ENCODE measurements at places on chromosomes 3 and 15. TPM values are rescaled to one million over a fixed set of nuclear protein-coding genes. Genes with fewer than 3 reads are reported as not detected.
A peak's percentile ranks its signal among the peaks of the same experiment; 100 is the strongest.

DNA sequence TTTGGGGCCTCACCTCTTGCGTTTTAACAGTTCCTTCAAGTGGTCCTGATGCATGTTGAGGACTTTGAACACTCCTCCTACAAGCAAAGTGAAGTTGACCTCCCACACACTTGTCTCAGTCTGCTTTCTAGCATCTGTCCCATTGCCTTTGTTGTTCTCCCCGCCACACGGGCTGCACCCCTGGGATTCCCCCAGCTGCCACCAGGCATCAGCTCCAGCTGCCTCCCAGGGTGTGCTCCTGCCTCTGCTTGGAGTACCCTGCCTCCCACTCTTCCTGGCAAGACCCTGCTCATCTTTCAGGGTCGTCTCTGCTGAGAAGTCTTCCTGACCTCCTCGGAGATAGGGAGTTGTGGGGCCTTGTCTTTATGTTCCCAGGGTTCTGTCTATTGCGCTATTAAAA lies 52.2 kb downstream of the IGF1R start:
- DNase-seq, result no peak

DNA sequence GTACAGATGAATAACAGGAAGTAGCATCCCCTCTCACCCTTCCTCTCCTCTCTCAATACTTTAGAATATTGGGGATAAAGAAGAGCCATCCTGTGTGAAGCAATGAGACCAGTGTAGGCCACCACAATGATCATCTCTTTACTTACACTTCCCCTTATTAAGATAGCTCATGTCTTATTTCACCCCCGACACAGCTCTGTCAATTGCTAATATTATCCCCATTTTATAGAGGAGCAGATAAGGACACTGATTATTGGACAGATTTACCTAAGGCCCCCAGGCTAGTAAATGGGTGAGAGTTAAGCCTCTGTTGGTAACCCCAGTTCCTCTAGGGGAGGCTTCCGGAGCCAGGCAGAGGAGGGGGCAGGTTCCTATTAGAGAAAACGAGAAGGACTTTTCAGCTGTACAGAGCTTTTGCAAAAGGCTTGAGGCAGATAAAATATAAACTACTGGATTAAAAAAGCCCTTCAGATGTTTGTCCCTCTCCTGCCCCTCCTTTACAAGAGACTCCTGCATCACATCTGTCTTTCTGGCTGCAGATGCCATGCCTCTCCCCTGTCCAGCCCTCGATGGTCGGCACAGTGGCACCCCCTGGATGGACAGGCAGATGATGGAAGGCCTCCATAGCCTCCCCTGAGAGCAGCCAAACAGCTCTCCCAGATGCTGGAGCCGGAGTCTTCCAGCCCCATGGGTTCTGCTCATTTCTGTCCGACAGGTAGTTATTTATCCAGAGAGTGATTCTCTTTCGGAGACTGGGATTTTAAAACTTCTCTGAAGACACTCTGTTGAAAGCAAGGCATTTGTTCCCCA lies 49.4 kb upstream of the LCTL start:
- peak; percentile 29 for DNase-seq

The GATA2 gene
- total RNA-seq, result not detected

GRCh38 chr3:15941958-15942357 lies 144.2 kb upstream of the ANKRD28 start:
- DNase-seq, result no peak

DNA sequence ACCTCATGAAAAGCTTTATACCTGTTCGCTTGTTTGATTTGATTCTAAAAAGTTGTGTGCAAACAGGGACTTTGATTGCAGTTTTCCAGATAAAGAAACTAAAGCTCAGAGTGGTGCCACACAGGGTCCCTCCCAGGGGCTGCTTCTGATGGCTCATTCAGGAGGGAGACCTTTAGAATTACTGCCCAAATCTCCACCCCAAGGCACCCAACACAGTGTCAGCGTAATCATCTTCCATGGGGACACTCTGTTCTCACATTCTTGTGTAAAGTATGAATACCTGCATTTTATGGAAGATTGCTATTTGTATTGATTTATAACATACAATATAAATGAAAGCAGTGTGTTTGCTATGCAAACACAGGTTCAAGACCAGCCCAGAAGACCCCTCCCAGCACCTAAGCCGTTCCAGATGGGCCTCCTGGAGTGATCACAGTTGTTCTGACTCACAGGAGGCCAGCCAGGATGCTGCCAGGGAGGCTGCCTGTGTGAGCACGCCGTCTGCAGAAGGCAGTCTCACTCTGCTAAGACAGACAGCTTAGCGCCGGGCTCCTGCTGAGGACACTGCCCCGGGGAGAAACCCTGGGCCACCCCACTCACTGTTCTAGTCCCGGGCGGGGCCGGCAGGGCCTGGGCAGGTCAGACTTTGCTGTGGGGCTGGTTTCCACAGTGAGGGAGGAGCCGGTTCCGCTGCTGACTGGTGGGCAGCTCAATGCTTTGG lies 185.6 kb downstream of the FAM43A start:
- peak; percentile 40 for DNase-seq

DNA sequence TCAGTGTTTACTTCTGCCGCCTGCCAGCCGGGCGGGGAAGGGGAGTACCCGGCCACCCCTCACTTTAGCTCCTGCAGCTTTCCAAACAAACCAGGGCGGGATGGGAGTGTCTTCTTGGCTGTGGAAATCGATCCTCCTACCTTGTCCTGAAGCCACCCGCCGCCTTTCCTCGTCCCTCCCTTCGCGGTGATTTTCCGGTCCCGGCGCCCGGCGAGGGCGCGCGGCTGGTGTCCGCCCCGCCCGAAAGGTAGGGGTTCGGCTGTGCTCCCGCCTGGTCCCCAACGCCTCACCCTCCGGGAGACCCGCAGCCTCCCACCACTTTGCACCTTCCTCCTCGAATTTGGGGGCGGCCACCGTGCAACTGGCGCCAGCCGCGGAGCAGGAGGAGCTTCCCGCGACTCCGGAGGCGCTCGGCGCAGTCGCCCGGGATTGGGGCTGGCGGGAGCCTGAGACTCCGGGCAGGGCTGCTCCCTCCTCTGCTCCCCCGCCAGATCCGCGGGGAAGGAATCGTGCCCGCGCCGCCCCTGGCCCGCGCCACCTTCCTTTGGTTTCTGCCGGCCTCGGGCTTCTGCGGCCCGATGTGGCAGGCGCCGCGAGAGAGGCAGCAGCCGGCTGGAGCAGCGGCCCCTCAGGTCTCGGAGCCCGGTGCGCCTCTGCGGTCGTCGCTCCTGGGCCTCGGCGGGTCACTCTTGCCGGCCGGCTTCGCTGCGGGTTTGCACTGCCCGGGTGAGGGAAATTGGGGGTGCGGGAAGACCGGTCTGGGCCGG lies 30.7 kb upstream of the ST3GAL6 start:
- peak; percentile 6 for DNase-seq

DNA sequence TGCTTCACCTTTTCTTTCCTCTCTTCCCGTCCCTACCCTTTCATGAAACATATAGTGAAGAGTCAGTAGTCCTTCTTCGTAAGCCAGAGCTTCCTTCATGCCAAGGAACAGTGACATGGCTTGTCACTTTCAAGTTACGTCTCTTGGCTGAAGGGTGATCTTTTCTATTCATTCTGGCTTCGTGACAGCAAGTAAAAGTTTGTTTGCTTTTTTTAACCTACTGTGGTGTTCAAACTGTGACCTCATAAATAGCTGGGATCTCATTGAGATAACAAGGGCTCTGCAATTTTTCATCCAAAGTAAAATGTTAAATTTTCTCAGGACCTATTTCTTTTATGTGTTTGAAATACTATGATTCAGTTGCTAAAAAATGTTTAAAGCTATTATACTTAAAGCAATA lies 10.5 kb downstream of the CDIN1 start:
- no peak for DNase-seq

- DNase-seq, result peak; percentile 75
Observed at GRCh38 chr3:53748512-53749271, 97.5 kb downstream of the CHDH start.

DNA sequence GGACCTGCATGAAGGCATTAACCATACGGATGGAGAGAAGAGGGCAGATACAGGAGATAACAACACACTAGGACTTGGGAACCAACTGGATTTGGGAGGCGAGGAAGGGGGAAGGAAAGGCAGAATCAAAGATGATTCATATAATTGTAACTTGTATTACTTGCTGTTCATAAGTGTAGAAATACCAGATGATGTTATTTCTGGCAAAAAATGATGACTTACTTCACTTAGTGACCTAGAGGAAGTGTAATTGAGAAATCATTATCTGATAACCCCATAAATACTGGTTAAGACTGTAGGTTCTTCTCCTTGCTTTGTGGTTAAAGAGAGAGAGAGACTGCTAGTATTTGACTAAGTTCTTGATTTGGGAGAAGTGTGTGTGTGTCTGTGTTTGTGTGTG lies 50.5 kb upstream of the GK5 start:
- no peak for DNase-seq

DNA sequence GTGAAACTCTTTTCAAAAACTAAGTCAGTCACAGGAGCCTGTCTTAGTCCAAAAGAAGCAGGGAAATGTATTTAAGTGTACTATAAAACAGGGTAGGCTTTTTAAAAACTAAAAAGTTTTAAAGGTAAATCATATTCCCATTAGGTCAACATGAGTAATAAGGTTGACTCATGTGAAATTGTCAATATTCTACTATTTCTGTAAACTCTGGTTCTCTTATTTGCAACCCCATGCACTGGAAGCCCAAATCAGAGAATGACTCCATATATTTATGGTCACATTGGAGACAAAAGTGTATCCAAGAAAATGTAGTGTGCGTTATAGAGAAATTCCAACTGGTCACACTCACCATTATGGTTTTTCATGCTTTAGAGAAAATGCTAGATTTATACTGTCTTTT lies 600.3 kb upstream of the TGFBR2 start:
- no peak for DNase-seq

- peak; percentile 75 for DNase-seq
Observed at GRCh38 chr3:177197727-177198460, 612 bp upstream of the TBL1XR1 start.

GRCh38 chr3:101536266-101536665 lies 23.3 kb upstream of the SENP7 start:
- no peak for DNase-seq

The IL5RA gene
- 0.75 TPM for total RNA-seq

DNA sequence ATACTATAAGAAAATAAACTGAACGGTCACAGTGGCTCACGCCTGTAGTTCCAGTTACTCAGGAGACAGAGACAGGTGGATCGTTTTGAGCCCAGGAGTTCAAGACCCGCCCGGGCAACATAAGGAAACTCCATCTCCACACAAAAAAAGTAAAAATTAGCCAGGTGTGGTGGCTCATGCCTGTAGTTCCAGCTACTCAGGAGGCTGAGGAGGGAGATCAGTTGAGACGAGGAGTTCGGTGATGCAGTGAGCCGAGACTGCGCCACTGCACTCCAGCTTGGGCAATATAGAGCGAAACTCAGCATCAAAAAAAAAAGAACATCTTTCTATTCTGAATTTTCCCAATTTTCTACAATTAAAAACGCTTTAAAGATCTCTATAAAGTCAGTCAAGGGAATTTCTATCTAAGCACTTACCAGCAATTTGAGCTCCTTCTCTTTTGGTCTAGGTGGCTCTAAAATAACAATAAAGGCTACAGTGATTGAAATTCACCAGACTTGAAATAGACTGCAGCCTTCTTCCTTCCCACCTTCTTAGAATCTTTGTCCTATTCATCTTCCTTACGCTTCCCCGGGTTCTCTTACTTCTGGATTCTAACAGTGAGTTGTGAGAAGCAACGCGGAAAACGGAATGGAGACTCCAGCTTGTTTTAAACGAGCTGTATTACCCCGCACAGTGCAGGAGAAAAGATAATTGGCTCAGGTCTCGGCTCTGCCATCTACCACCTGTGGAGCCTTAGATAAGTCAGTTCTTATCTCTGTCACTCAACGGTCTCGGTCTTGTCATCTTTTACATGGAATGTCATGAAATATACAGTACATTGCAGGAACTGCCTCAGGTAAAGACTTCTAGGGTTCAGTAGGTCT lies 812 bp upstream of the SEC62 start:
- DNase-seq, result peak; percentile 50

The NR2F2 gene
- not detected for total RNA-seq

DNA sequence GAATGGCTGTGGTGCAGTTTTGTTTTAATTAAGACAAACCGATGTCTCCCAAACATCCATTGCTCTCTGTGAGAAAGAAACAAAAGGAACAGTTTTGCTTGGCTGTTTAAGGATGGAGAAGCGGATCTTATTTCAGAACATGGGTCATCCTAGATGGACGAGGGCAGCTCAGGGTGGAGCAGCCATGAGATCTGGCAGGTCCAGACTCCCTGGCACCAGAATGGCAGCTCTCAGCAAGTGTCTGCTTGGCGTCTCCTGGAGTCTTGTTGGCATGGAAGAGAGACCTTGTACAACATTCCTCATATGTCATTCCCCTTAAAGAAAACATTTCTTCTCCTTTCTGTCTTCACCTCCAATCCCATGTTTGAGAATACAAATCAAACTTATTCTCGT lies 93.8 kb downstream of the ADAMTSL3 start:
- DNase-seq, result no peak

DNA sequence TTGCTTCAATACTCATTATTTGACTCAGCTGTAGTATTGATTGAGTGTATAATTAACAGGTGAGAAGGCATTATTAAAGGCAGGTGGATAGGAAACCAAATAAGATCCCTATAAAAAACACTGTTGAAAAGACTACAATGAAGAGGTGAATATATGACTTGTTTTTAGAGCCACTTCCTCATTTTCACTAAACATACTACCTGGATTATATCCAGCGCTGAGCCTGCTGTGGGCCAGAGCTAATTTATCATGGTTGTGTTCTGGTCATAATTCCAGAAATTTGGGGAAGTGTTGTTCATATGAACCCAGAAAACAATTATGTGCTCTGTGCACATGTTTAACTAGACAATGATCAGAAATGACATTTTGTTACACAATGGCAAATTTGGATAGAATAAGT lies 235.3 kb upstream of the MME start:
- DNase-seq, result no peak

DNA sequence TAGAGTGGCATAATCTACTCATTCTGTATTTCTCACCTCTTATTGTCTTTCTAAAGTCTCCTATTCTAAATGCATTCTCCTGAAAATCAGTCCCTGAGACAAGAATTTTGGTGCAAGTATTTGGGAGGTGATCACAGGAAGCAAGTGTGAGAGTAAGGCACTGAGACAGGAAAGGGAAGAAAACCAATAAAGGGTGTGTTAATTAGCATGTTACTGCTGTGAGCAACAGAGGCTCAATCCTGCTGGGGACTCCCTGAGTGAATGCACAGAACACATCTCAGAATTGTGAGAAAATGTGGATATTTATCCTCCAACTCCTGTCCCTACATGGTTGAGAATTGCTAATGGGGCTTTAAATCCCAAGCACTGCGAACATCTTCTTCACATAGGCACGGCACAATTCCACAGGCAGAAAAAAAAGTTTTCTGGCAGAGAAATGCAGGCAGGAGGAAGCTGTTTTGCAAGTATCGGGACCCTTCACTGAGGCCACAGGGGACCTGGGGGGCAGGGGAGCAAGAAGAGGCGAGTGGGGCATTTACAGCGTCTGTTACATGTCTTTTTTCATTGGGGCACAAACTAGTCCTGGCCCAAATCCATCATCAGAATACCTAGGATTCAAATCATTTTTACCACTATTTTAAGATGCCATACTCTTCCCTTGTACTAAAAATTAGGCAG lies 27.2 kb upstream of the STT3B start:
- DNase-seq, result no peak

The PPIB gene
- total RNA-seq, result 107 TPM

- DNase-seq, result no peak
Observed at GRCh38 chr15:76802411-76802810, 102.7 kb downstream of the SCAPER start.

The TEX9 gene
- total RNA-seq, result 41.8 TPM

The GRIP2 gene
- total RNA-seq, result not detected

Measured in B cell (primary cell).